ENCODE measurements at places on chromosomes 4 and X.
A peak's percentile ranks its signal among the peaks of the same experiment; 100 is the strongest.

GRCh38 chr4:46484881-46485280, 95.0 kb upstream of the GABRA2 start:
- DNase-seq = no peak

GRCh38 chrX:65874765-65875164, 165.1 kb downstream of the VSIG4 start:
- no peak for DNase-seq

- no peak for DNase-seq
Observed at GRCh38 chrX:69318651-69319340, 153.5 kb upstream of the PJA1 start.

- no peak for DNase-seq
Observed at GRCh38 chr4:142406917-142407501, 439.1 kb downstream of the INPP4B start.

GRCh38 chr4:9875516-9875915, 94.1 kb downstream of the DRD5 start:
- no peak for DNase-seq

- no peak for DNase-seq
Observed at GRCh38 chr4:165175879-165176278, 31.5 kb upstream of the KLHL2 start.

DNA sequence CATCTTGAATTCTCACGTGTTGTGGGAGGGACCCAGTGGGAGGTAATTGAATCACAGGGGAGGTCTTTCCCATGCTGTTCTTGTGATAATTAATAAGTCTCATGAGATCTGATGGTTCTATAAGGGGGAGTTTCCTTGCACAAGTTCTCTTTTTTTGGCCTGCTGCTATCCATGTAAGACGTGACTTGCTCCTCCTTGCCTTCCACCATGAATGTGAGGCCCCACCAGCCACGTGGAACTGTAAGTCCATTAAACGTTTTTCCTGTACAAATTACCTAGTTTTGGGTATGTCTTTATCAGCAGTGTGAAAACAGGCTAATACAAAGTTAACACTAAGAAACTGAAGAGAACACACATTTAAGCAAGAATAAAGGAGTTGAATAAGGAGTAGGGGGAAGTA, 16.0 kb downstream of the TBCK start:
- no peak for DNase-seq

DNA sequence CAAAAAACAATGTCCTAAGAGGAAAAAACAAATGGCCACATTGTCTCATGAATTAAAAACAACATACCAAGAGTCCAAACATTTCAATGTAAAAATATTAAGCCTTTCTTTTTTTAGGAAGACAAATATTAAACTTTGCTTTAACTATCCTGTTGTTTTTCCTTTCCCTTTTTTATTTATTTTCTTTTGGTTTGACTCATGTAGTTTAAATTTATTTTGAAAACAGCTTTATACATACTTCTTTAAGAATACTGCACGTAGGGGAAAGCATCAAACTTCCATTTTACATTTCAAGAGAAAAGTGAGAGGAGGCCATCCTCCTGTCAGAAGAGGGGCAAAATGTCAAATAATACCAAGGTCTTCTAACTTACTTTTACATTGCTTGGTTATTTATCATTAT, 8.7 kb downstream of the GAB1 start:
- DNase-seq = no peak

- DNase-seq = peak; percentile 30
Observed at GRCh38 chr4:185396724-185397385, at the start of gene ANKRD37. Gene ANKRD37 (plus strand): TSS chr4:185396841. CDS start chr4:185396924, 83 bp downstream.

- DNase-seq = no peak
Observed at GRCh38 chr4:183840311-183840710, 64.8 kb upstream of the STOX2 start.

DNA sequence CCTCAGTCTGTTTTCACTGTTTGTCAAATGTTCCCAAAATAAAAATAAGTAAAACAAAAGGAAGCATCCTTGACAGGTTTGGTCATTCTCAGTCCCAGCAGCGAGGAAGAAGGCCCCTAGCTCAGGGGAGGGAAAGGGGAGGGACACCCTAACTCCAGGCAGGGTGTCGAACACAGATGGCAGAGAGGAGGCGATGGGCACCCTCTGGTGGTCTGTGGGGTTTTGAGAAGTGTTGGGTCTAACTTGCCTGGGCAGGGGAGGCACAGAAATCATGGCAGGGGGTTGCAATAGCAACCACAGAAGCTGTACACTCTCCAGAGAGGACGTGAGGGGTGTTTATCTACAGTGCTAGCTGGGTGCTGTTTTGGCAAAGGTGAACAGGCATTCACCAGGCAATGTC, 229.8 kb upstream of the SFRP2 start:
- DNase-seq = no peak

DNA sequence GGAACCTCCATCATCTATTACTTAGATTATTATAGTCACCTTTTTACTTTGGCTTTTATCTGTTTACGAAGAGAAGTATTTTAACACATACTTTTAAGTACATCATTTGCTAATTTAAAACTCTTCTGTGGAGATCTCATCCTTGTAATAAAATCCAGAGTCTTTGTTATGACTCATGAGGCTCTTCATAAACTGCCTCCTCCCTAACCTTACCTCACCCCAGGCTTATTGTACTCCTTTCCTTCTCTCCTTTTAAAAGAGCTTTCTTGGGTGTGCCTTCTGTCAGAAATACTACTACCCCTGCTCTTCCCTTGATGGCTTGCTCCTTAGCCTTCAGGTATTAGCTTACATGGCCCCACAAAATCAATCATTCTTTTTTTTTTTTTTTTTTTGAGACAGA, 6.6 kb downstream of the ARL9 start:
- no peak for DNase-seq

- DNase-seq = no peak
Observed at GRCh38 chr4:156764846-156765245, 206.8 kb downstream of the PDGFC start.

GRCh38 chrX:119155416-119156035, 27.9 kb upstream of the KIAA1210 start:
- DNase-seq = no peak

DNA sequence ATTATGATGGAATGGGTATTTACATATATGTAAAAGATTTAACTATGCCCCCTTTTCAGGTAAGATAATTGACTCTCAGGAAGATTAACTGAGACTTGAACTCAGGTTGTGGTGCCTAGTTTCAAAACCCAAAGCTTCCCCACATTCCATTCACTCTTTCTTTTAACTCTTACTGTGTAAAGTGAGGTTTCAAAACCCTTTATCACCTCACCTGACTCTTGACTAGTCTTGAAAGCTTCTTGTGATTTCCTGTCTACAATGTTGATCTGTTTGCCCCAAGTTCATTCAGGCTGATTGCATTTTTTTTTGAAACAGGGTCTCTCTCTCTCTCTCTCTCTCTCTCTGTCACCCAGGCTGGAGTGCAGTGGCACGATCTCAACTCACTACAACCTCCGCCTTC, 40.5 kb upstream of the RAPGEF2 start:
- DNase-seq = no peak

DNA sequence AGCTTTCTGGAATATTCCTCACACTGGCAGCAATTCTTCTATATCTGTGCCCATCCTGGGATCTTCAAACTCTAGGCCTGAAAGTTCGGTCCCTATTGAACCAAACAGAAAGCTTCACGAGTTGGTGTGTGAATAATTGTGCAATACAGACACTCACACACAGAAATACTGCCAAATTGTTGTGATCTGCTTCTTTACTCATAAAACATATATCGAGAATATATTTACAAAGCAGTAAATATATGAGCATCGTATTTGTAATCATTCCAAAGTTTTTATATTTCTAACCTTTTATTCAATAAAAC, 56.6 kb upstream of the BEX4 start:
- no peak for DNase-seq

GRCh38 chr4:114907568-114907967, 205.9 kb downstream of the NDST4 start:
- DNase-seq = no peak

DNA sequence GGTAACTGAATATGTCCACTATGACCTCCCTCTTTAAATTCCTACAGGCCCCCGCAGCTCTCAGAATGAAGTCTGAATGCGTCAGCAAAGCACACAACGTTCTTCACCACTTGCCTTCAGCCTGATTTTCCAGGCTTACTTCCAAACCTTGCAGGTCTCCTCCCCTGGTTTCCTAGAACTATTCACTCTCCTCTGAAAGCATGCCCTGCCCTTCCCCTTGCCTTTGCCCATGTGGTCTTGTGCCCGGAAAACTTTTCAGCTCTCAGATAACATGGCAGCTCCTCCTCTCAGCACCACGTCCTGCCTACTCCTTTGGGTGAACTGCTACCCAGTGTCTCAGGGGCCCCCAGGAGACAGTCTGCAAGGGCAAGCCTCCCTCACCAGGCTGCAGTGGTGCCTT, 268.5 kb upstream of the LDB2 start:
- no peak for DNase-seq

DNA sequence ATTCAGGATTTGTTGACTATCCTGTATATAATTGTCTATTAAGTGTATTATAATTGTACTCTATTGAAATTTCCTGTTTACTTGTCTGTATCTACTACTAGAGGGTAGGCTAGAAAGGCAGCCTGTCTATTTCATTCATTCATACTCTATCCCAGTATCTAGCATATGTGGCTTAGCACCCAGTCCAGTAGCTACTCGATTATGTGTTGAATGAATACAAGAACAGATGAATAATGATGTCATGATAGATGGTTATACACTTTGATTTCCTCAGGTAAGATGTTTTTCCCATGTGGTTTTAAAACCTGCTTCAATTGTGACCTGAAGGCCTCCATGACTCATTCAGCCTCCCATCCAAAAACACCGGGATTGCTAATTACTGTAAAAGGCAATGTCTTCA, 68.0 kb downstream of the IL21 start:
- DNase-seq = no peak

Measured in NCI-H774 (cell line).